ENCODE measurements at places on chromosomes 2 and 18. TPM values are rescaled to one million over a fixed set of nuclear protein-coding genes. Genes with fewer than 3 reads are reported as not detected.
A peak's percentile ranks its signal among the peaks of the same experiment; 100 is the strongest.

Gene GNAL
- total RNA-seq: 4.3 TPM

Gene SIX2
- not detected for total RNA-seq

- H3K27ac ChIP-seq: no peak overlapping the region
- peaks cover 7% of the 10 kb centered on the region for H3K4me1 ChIP-seq
- H3K27me3 ChIP-seq: no peaks in the 10 kb centered on the region
- no peak for DNase-seq
These were observed 206.6 kb upstream of the RBMS1 start for GRCh38 chr2:160700021-160700814.

GRCh38 chr2:59896499-59897245 lies 656.8 kb downstream of the BCL11A start:
- H3K4me3 ChIP-seq: no peak overlapping the region
- H3K27me3 ChIP-seq: no peaks in the 10 kb centered on the region
- DNase-seq: no peak
- H3K27ac ChIP-seq: no peak overlapping the region
- no peaks in the 10 kb centered on the region for H3K36me3 ChIP-seq

GRCh38 chr2:72155737-72156136 lies 8.1 kb upstream of the CYP26B1 start:
- no peaks in the 10 kb centered on the region for H3K4me1 ChIP-seq
- H3K27me3 ChIP-seq: peaks cover 26% of the 10 kb centered on the region
- no peak overlapping the region for H3K4me3 ChIP-seq
- no peaks in the 10 kb centered on the region for H3K36me3 ChIP-seq
- H3K27ac ChIP-seq: no peak overlapping the region
- DNase-seq: no peak

- no peak overlapping the region for H3K27ac ChIP-seq
- no peaks in the 10 kb centered on the region for H3K36me3 ChIP-seq
- H3K27me3 ChIP-seq: no peaks in the 10 kb centered on the region
- no peak for DNase-seq
These were observed 27.2 kb upstream of the ERICH2 start for GRCh38 chr2:170742896-170743529.

DNA sequence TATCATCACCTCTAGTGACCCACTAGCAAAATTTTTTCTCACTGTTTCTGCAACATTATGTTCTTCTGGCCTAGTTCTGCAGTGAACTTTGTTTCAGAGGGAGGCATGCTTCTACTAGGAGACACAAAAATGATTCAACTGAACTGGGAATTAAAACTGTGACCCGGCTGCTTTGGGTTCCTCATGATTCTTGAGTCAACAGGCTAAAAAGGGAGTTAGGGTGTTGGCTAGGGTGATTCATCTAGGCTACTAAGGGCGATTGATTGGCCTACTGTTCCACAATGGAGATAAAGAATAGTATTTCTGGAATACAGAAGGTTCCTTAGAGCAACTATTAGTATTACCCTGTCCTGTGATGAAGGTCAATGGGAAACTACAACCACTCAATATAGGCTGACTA lies 179.5 kb downstream of the PPP1R1C start:
- no peak overlapping the region for H3K27ac ChIP-seq
- H3K4me3 ChIP-seq: no peak overlapping the region
- no peak for DNase-seq
- H3K36me3 ChIP-seq: no peaks in the 10 kb centered on the region
- no peaks in the 10 kb centered on the region for H3K27me3 ChIP-seq
- H3K4me1 ChIP-seq: no peaks in the 10 kb centered on the region

GRCh38 chr2:5290900-5291546 lies 401.2 kb upstream of the SOX11 start:
- H3K36me3 ChIP-seq: no peaks in the 10 kb centered on the region
- no peak overlapping the region for H3K27ac ChIP-seq
- no peaks in the 10 kb centered on the region for H3K27me3 ChIP-seq
- DNase-seq: no peak

DNA sequence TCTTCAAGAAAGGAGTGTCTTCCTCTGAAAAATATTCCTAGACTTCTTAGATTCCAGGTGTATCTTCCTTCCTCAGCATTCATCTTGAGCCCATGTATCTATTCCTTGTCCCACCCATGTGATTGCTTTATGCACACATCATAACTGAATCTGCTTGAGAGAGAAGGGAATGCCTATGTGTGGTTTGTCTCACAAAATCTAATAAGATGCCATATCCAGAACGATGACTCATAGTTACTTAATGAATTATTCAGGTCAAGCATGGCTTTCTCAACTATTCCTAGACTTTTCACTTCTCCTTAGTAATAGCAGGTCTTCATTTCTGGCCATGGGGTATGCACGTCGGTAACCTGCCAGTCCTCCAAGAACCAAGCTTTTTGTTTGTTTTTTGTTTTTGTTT lies 121.8 kb downstream of the SETBP1 start:
- no peak overlapping the region for H3K4me3 ChIP-seq
- H3K4me1 ChIP-seq: peaks cover 7% of the 10 kb centered on the region
- no peaks in the 10 kb centered on the region for H3K27me3 ChIP-seq
- H3K36me3 ChIP-seq: no peaks in the 10 kb centered on the region
- peak overlapping the region; percentile 71 for H3K27ac ChIP-seq

Gene SAG
- total RNA-seq: not detected

DNA sequence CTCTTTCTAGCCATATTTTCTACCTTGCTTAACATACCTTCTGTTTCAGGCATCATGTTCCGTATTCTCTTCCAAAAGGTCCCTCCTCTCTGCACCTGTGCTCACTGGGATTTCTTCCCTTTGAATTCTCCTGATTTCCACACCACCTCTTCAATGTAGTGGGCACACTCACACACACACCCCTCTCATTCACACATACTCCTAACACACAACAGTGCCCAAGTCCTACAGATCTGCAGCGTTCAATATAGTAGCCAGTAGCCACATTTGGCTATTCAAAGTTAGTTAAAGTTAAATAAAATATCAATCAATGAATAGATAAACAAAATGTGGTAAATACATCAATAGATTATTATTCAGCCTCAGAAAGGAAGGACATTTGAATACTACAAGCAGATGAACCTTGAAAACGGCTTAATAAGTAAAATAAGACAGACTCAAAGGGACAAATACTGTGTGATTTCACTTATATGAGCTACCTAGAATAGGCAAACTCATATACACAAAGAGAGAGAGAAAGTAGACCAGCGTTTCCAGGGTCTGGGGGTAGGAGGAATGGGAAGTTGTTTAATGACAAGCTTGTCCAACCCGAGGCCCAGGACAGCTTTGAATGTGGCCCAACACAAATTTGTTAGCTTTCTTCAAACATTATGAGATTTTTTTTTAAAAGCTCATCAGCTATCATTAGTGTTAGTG lies 34.4 kb downstream of the MYCN start:
- H3K27ac ChIP-seq: no peak overlapping the region
- no peak for DNase-seq
- H3K4me3 ChIP-seq: no peak overlapping the region
- H3K36me3 ChIP-seq: no peaks in the 10 kb centered on the region

DNA sequence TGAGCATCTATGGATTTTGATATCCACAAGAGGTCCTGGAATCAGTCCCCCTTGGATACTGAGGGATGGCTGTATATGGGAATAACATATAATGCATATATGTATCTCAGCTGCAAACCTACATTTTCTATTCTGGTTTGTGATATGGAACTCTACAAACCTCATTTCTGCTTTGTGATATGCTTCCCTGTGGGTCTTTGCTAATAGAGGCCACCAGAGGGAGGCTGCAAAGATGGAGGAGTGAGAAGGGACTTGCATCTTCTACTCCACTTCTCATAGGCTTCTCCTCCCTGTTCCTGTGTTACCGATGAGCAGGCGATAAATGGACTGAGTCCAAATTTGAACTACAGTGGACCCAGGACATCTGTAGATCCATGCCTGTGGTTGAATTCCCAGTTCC lies 37.8 kb downstream of the ARID5A start:
- H3K4me3 ChIP-seq: no peak overlapping the region
- no peaks in the 10 kb centered on the region for H3K4me1 ChIP-seq
- no peak overlapping the region for H3K27ac ChIP-seq
- DNase-seq: no peak

GRCh38 chr2:160538115-160538514 lies 44.5 kb upstream of the RBMS1 start:
- peaks cover 7% of the 10 kb centered on the region for H3K4me1 ChIP-seq
- DNase-seq: no peak
- no peaks in the 10 kb centered on the region for H3K36me3 ChIP-seq
- H3K27ac ChIP-seq: no peak overlapping the region
- no peaks in the 10 kb centered on the region for H3K27me3 ChIP-seq
- no peak overlapping the region for H3K4me3 ChIP-seq

DNA sequence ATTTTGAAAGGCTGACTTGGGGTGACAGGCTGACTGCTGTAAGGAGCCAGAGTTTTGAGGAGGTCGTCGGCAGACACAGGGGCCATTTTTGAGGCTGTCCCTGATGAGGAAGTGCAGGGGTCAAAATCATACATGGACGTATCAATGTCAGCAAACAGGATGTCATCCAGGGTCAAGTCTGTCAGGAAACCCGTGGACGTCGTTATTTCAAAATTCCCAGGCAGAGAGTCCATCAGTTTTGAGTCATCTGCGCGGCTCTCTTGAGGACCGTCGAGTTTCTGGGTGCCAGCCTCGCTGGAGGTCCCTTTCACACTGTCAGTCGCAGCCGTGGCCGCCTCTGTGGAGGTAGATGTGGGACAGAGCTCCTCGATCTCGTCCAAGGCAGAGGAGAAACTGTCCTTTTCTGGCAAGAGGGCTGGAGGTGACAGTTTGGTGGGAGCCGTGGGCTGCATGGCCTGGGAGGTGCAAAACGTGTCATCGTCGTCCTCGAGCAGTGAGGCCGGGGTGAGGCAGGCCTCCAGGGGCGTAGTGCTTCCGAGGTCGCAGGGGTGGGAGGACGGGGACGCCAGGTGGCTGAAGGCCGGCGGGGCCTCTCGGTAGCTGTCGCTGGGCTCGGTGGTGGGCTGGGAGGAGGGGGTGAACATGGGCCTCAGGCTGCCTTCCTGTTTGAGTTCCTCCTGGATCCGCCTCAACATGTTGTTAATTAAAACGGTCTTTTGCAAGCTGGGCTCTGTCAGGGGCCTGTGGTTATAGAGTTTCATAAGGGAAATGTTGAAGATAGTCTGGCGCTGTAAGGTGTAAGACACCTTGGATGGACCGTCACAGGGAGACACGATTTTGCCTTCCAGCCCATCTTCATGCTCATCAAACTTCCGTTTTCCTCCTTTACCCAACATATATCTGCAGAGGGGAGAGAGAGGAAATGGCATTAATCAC lies 17.5 kb downstream of the SERTAD2 start:
- H3K4me3 ChIP-seq: no peak overlapping the region
- peaks cover 24% of the 10 kb centered on the region for H3K4me1 ChIP-seq
- H3K27me3 ChIP-seq: no peaks in the 10 kb centered on the region
- no peak for DNase-seq
- peak overlapping the region; percentile 39 for H3K27ac ChIP-seq
- H3K36me3 ChIP-seq: peaks cover 21% of the 10 kb centered on the region

Gene SLC23A3
- total RNA-seq: 3.1 TPM

- no peaks in the 10 kb centered on the region for H3K36me3 ChIP-seq
- no peak overlapping the region for H3K4me3 ChIP-seq
- DNase-seq: no peak
- no peak overlapping the region for H3K27ac ChIP-seq
These were observed 4.4 kb downstream of the DNMT3A start for GRCh38 chr2:25337276-25337675.

DNA sequence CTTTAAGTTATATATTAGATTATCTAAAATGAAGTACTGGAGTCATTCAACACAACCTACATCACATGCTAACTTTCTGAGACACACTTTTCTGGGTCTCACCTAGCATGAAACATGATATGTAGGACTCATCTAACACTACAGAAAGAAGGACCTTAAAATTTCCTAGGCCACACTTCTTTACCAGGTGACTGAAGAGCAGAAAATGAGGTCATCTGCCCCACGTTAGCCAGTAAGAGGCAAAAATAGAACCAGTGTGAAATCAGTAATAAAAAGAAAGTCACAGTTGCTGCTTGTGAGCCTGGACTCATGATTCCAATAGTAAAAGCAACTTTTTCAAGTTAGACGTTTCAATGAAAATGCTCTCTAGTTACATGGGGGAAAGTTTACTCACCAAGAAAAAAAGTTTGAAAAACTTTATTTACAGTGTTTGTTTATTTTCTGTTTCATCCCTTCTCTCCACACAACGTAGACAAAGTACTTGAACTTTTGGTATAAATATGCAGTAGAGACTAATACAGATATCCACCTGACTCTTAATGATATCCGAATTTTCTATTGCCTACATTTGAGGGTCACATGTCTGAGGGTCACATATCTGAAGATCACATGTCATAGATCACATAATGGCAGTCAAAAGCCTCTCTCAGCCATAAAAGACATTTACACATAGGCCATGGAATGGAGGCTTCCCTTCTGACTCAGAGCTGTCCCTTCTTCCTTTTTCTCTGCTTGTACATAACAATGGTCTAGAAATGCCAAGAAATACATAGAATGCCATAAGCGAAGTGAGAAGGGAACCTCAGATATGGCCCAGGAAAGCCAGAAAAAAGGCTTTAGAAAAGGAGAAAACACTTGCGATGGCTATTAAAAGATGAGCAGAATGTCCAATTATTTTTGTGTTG lies 362.9 kb downstream of the ZEB2 start:
- H3K27ac ChIP-seq: no peak overlapping the region
- no peaks in the 10 kb centered on the region for H3K4me1 ChIP-seq
- H3K36me3 ChIP-seq: no peaks in the 10 kb centered on the region
- no peaks in the 10 kb centered on the region for H3K27me3 ChIP-seq
- no peak for DNase-seq

GRCh38 chr2:43068041-43068533 lies 158.3 kb downstream of the ZFP36L2 start:
- H3K4me3 ChIP-seq: no peak overlapping the region
- peaks cover 23% of the 10 kb centered on the region for H3K4me1 ChIP-seq
- no peak for DNase-seq
- no peak overlapping the region for H3K27ac ChIP-seq

DNA sequence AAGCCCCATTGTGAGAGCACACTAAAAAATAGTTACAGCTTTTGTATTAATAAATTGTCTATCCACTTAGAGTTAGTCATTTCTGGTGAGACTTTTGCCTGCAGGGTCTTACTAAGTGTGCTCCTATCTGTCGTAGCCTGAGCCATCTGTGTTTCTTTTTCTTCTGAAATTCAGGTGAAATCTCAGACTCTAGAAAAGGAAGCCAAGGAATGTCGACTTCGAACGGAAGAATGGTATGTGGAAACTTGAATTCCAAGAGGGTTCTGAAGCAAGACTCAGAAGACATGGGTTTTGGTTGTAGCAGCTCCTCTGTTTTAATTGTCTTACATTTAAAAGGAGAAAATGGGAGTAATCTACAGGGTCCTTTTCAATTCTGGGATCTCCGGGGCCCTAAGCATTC lies 70.0 kb upstream of the STON1 start:
- no peak overlapping the region for H3K27ac ChIP-seq
- no peaks in the 10 kb centered on the region for H3K27me3 ChIP-seq
- DNase-seq: no peak

GRCh38 chr18:5488844-5489243 lies 55.0 kb downstream of the EPB41L3 start:
- no peaks in the 10 kb centered on the region for H3K4me1 ChIP-seq
- no peak overlapping the region for H3K27ac ChIP-seq
- H3K36me3 ChIP-seq: no peaks in the 10 kb centered on the region
- no peak for DNase-seq
- H3K4me3 ChIP-seq: no peak overlapping the region
